ENCODE measurements at places on chromosomes 2 and 18.

DNA sequence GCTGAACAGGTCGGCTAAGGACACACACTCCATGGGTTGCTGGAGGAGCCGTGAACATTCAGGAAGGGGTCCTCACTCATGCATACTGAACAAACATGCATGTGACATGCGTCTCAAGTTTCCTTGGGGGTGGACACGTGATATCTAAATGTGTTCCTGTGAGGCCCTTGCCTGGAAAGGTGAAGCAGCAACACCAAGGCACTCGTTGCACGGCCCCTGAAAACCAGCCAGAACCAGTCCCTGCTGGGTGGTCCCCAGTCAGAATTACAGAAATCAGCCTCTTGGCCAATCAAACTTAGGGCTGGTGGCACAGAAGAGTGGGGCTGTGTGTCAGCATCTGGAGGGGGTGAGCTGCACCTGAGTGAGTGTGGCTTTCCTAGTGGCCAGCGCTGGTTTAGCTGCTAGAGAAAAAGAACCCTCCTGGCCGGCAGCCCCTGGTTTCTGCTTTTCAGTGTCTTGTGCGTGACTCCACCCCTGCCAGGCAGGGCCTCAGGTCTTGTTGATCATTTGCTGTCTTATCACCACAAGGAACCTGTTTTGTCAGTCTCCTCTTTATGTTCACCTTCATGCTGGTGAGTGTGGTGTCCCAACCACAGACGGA, 3.2 kb upstream of the AQP12B start:
- DNase-seq: no peak

DNA sequence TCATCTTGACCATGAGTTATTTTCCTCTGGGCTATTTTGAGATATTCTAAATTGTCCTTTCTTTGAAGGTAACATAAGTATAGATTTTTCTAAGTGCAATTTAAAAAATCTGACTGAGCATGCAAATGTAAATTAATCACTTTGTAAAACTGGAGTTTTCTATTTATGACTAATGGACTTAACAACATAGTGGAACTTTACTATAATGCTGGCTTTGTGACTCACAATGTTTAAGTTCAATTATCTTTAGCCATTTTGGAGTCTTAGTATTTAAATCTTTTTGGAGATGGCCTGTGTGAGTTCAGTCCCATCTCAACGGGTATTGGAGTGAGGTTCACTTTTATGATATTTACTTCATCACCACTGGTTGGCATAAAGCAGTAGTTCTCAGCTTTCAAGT, 35.2 kb upstream of the NOSTRIN start:
- DNase-seq: no peak

GRCh38 chr2:149422991-149423338, 92.6 kb downstream of the LYPD6 start:
- no peak for DNase-seq

- DNase-seq: no peak
Observed at GRCh38 chr2:240626531-240627300, 1.4 kb downstream of the GPR35 start.

- no peak for DNase-seq
Observed at GRCh38 chr18:49011291-49011746, 60.6 kb upstream of the SMAD7 start.

GRCh38 chr2:207704078-207704477, 7.4 kb upstream of the CCNYL1 start:
- DNase-seq: no peak

DNA sequence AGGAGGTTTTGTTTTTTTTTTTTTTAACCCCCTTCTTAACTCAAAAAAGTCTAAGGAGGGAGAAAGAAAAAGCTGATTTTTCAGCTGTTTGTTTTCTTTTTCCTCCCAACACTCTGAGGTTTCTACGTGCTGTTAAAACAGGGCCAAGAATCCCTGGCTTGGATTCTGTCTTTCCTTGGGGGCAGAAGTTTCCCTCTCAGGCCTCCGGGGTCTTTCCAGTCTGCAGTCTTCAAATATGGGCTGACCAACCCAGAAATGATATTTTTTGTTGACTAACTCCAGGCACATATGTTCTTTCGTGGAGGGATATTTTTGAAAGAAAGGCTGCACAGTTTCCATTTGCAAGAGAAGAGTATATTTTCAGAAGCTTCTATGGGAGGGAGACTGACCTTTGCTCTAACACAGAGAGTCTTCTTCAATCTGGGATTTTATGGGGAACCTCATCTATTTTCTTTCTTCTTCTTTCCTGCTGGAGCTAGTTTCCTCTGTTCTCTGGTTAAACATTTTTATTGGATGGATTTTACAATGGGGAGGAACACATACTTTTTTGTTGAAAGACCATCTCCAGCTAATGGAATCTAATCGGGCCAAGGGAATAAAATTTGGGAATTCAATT, 93.3 kb upstream of the SPRED2 start:
- no peak for DNase-seq

DNA sequence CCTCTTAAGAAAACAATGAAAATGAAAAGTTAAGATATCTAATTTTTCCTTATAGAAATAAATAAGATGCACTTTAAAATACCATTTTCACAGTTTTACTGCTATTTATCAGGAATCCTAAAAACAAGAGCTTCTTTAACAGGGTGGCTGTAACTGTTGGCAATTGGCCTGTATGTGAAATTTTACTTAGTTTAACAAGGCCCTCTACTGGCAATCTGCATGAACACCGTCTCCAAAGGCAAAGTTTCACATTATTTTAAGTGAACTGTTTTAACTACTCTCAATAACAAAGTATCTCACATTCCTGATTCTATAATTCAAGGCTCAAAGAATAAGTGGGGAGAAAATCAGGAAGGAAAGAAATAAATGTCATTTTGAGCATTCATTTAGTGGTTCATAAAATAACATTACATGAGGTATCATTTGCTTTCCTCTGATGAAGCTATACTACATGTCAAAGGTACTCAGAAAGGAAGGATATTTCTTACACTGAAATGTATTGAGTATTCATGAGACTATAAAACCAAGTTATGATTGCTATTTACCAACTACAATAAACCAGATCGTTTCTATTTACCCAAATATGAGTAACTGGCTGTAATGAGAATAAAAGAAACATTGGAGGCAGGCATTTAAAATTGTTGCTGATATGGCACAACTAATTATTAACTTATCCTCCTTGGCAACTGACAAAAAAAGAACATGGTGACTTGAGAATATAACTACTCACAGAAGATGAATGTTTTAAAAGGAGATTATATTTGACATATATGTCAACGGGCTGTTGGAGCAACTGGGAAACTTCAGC, 7.0 kb downstream of the NCKAP5 start:
- no peak for DNase-seq

Measured in stimulated activated CD4-positive, alpha-beta T cell treated with anti-CD3 and anti-CD28 coated beads, Interleukin-15, amount 100 ng/mL, for 48 hours (primary cell).